ENCODE measurements at places on chromosomes 5 and 9.

- DNase-seq: peak; percentile 94
Observed at GRCh38 chr5:133952729-133953567, 15.5 kb downstream of the C5orf15 start.

DNA sequence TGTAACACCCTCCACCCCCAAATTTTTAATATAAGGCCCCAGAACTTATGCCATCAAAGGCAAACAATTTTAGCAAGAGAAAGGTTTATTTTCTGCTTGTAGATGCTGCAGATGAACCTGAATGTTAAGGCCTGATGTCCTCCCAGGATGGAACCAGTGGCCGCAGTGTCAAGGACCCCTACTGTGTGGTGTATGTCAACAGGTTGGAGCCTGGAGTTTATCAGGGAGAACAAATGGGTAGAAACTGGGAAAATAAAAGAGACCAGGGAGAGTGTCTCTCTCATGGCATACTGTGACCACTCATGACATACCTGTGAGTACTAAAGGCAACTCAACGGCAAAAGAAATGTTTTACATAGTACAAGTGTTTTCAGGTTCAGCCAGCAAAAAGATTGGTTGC, 34.5 kb upstream of the LMNB1 start:
- no peak for DNase-seq

DNA sequence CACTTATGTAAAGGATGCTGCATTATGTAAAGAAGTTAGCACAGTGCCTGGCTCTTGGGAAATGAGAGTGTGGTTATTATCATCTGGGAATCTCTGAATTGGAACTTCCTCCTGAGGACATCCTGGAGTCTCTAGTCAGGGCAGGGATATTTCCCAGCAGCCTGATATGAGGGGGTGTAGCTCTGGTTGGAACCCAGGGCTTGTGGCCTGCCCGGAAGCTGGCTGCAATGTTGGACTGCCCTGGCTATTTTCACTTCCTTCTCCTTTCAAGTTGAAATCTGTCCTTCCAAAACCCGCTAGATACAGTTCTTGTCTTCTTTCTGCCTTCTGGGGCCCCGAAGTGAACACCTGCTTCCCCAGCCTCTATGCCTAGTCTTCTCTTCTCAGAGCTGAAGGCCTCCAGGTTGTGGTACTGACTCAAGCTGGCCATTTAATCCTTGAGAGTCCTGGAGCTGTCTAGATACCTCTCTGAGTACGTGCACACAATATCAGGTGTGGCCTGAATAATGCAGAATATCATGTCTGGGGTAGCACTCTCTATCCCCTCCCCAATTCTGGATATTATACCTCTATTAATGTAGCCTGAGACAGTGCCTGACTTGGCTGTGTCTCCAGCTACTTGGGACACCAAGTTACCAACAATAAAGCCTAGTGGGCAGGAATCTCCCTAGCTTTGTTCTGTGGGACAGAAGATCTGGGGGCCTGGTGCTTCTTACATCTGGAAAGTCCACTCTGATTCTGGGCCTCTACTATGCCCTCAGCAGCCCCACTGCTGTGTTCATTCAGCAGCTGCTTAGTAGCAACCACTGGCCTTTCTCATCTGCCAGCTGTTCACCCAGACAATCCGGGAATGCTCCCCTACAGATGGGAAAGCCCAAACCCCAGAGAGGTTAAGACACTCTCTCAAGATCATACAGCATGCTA, 45.0 kb downstream of the SLC6A7 start:
- DNase-seq: no peak

- no peak for DNase-seq
Observed at GRCh38 chr5:136025900-136026299, 2.9 kb upstream of the TGFBI start.

DNA sequence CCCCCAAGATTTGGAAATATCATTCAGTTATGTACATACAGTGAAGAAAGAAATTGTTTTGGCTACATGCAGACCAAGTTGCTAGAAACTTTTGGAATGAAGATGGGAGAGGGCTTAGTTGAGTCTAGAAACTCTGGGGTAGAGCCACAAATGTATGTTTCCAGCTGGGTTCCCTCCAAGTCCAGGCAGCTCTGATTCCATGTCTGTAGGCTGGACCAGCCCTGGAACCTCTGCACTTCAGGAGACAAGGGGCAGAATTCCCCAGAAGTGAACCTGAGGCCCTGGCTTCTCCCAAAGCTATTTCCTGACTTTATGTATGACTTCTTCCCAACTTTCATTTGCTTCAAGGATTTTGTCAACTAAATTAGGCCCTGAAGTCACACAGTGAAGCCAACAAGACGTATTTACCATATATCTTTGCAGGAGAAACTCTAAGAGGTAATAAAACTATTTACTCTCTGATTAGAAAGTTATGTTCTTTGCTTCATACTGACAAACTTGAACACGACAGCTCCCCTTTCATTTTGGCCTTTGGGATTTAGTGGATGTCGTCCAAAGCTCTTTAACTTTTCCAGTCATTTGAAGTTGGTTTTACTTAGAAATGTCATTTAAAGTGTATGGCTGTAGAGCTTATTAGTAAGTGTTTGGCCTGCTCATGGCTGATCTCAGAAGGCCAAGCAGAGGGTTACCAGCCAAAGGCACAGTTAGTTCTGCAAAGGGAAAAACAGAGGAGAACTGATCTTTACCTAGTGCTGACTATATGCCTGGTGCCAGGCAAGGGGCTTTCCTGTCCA, 152.0 kb upstream of the SLC28A3 start:
- no peak for DNase-seq

DNA sequence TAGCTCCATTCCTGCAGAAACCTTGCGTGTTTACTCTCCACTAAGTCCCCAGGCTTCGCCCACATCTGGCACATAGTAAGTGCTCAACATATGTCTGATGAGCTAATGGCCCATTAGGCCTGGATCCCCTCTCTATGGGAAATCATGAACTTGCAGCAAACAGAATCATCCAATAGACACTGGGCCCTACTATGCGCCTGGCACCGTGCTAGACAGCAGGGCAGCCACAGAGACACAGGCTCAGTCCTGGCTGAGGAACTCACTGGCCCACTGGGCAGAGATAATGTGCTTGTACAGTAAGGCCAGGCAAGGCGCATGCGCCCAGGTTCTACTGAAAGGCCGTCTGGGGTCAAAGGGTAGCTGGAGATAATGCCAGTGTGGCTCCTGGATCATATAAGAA, 36.9 kb upstream of the FABP6 start:
- no peak for DNase-seq

DNA sequence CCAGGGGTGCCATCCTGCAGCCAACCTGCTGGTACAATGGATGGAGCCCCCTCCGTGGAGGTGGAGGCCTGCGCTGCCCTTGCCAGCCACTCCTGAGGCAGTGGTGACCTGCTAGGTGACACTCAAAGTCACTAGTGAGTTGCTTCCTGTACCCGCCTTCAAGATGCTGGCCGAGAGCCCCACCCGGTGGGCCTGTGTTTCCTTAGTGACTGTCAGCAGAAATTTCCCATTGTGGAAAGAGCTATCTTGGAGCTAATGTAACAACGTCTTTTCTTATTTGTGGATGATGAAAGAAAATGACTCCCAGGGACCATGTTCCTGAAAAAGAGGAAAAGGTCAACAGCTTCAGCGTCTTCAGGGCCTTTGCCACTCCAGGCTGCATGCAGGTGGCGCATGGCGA, 117.0 kb upstream of the BOD1 start:
- no peak for DNase-seq

DNA sequence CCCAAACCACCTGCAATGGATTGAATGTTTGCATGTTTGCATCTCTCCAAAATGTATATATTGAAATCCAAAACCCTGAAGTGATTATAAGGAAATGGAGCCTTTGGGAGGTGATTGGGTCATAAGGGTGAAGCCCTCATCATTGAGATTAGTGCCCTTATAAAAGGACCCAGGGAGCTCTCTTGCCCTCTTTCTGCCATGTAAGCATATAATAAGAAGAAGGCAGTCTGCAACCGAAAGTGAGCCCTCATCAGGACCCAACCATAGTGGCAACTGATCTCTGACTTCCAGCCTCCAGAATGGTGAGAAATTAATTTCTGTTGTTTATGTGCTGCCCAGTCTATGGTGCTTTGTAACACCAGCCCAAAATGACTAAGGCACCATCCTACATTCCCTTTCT, 115.7 kb upstream of the EFNA5 start:
- DNase-seq: no peak

DNA sequence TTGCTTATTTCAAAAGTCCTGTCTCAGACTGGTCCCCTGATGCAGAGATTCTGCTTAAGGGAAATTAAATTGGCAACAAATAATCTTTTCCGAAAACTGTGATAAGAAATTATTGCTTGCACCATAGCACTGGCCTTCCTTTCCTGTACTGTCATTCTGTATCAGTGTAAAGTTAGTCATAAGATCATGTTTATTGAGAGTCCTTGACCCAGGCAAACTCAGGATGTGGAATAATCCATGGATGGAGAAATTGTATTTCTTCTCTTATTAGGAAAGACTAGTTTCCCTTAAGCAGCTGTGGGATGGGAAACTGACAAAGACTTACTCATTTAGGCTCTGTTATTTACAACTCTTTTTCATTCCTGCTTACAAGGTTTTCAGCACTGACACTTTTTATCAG, 83.0 kb upstream of the RANBP6 start:
- no peak for DNase-seq

DNA sequence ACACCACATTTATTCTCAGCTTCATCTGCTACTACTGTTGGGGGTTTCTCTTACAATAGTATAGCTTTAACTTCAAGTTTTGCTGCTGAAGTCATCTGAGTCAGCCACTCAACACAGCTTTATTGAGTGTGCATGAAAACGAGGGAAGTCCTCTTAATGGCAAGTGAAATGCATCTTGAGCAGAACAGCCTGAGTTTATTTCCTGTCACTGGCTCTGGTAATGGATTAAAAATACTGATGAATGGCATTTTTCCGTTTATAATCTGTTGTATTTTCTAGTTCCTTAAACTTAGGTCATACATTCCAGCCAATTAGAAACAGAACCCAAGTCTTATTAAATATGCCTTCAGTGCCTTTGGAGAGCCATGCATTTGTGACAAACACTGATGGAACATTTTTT, 238.6 kb downstream of the SLF1 start:
- DNase-seq: no peak

GRCh38 chr9:130955947-130956621, 17.0 kb upstream of the FIBCD1 start:
- DNase-seq: no peak

- DNase-seq: no peak
Observed at GRCh38 chr5:118320121-118320520, 668.2 kb downstream of the DTWD2 start.

GRCh38 chr5:14890846-14891245, 19.3 kb upstream of the ANKH start:
- DNase-seq: no peak

GRCh38 chr5:111389390-111390082, 122.8 kb downstream of the STARD4 start:
- DNase-seq: peak; percentile 69

DNA sequence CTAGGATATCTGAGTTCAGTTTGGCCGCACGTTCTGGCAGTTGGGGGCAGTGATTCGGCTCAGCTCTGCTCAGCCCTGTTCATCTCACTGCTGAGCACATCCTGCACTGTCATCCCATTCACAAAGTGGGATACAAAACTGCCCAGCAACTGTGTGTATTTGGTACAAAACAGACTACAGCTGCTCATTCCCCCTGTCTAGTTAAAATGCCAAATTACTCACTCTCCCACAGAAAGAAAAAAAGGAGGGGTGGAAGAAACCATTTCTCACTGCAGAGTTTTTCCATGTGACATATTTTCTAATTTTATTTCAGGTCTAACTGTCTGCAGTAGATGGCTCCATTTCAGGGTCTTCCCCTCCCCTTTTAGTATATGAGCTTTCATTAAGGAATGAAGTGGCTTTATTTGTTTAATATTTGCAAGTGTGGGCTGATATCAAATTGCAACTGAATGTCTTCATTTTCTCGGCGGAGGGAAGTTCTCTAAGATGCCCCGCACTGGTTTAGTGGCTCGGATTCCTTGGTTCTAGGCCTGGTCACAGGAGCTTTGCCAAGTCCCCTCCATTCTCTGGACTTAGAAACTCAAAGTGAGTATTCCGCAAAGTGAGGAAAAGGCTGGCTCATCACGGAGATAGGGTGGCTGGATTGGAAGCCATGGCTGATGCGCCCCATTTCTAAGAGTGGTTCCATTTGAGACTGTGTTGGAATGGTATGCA, 14.7 kb downstream of the COL15A1 start:
- DNase-seq: peak; percentile 51

DNA sequence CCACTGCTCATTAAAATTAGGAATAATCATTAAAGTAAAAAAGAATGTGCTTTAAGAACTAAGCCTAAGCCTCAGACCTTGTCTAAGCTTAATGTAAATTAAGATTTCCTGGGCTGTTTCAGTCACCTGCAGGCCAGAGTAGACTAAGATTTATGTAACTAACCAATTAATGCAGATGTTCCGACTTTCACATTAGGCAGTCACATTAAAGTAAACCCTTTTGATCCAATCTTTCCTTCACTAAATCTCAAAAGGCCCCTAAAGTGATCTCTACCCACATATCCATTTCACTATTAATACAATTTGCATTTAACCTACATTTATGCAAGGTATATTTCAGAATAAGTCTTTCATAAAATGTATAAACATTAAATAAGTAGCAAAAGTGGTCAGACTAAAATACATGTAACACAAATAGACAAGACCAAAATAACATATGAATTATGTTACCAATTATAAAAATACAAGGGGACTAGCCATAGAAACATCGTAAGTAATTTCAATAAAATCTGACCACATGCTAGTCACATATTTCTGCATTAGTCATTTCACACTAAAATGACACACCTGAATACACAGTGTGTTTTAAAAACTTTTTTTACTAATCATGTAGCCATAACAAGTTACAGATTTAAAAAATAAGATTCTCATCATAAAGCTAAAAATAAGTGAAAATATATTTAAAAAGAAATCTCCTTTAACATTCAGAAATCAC, 7.7 kb downstream of the NR3C1 start:
- DNase-seq: peak; percentile 27

- no peak for DNase-seq
Observed at GRCh38 chr5:173655196-173655797, 38.8 kb upstream of the BOD1 start.

GRCh38 chr5:78076351-78076750, 218.1 kb downstream of the AP3B1 start:
- no peak for DNase-seq

GRCh38 chr9:72464857-72465592, 56.4 kb upstream of the TMC1 start:
- DNase-seq: no peak

GRCh38 chr5:134964359-134965270, 3.1 kb upstream of the CATSPER3 start:
- no peak for DNase-seq

- DNase-seq: peak; percentile 30
Observed at GRCh38 chr5:127227881-127228280, 62.7 kb upstream of the MEGF10 start.

DNA sequence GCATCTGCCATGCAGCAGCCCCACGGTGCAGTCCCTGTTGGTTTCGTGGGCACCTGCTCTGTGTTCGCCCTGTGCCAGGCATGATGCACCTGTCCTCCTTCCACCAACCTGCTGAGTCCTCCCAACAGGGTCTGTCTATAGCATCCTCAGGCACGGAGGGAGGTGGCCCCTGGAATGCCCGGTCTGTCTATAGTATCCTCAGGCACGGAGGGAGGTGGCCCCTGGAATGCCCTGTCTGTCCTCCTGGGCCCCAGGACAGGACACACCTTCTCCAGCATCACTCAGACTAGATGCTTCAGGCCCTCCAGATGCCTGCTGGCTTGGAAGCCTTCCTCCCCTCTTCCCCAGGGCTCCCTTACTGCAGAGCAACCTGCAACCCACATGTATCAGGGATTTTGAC, 9.9 kb upstream of the PHYHD1 start:
- no peak for DNase-seq

GRCh38 chr9:105342147-105342505, 97.7 kb downstream of the SLC44A1 start:
- no peak for DNase-seq
